ENCODE measurements at places on chromosomes 1 and 21.

GRCh38 chr21:36419996-36420395 lies 34.8 kb downstream of the CHAF1B start:
- DNase-seq = peak; percentile 92

GRCh38 chr1:115958866-115959265 lies 17.4 kb upstream of the SLC22A15 start:
- DNase-seq = no peak

DNA sequence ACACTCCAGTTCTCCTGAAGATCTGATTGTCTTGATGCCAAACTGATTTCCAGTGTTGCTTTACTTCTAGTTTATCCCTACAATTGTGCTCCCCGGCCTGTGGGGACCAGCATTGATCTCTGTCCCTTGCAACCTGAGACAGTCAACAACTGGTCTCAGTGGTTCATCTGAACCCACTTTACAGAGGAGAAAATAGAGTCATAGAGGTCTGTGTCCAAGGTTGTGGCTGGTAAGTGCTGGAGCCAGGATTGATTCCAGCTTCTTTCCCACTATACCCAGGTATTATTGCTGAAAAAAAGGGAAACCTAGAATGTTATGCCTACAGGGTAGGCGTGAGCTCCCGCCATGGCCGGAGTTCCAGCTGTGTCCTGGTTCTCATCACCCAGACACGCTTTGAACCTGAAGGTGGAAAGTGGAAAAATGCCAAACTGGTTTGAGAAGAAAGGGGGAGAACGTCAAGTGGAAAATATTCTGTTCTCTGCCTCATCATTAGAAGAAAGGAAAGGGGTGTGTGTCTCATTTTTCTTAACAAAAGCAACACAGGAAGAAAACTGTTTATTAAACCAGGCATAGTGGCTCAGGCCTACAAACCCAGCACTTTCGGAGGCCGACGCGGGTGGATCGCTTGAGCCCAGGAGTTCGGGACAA lies 60.7 kb upstream of the ITPKB start:
- no peak for DNase-seq

- DNase-seq = no peak
Measured at GRCh38 chr1:169890761-169891538, 2.7 kb downstream of the SCYL3 start.

GRCh38 chr1:205800981-205801703 lies 11.9 kb downstream of the SLC41A1 start:
- no peak for DNase-seq

DNA sequence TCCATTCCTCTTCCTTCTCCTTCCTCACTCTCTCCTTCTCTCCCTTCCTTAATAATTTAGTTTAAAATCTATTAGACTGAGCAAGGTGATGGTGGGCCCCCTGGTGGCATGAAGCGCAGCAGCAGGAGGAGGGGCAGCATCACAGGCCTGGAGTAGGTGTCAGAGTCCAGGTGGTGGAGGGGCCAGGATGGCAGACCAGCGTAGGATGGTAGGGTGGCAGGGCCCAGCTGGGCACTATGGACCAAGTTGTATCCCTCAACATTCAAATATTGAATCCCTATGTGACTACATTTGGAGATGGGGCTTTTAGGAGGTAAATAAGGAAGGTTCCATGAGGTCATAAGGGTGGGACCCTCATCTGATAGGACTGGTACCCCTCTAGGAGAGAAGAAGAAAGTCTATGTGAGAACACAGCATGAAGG lies 61.0 kb downstream of the WDR4 start:
- DNase-seq = peak; percentile 71

DNA sequence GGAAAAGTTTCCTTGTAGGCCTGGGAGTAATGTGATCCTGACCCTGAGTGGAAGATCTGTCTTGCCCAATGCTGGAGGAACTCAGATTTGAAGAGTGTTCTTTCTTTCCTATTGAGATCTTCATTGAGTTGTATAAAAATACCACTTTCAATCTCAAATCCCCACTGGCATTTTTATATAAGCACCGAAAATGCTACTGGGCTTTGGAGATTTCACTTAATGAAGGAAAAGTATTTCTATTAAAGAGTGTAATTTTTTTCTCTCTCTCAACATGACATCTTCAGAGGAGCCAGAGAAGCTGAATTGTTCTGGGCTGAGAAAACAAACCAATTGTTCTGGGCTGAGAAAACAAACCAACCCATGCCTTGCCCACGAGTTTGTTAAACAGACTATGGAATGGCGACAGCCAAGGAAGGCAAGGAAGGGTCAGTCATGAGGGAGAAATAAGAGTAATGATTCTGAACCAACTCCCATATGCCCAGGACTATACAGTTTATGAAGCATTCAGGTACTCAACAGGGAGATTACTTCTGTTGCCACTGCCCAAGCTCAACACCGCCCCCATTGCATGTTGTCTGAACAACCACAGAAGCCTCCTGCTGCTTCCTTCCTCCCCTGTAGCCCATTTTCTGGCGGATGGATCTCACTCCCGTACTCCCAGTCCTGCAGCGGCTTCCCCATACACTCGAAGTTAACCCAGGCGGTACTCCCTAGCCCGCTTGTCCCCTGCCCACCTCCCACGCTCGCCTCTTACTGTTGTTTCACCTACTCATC lies 103.2 kb downstream of the BEND5 start:
- DNase-seq = no peak

DNA sequence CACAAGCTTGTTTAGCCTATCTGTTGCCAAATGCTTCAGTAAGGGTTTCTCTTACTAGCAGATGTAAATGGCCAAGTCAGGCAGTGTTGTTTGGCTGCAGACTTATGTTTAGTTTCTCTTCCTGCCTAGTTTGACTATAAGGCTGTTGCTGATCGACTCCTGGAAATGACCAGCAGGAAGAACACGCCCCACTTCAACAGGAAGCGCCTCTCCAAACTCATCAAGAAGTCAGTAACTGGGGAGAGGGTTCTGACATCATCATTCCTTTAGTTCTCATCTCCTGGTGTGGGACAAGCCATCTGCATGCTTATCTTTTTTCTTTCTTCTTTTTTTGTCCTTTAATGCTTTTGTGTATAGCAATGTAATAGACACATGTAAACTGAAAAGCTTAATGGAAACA lies 25.1 kb downstream of the RRP1B start:
- DNase-seq = no peak

DNA sequence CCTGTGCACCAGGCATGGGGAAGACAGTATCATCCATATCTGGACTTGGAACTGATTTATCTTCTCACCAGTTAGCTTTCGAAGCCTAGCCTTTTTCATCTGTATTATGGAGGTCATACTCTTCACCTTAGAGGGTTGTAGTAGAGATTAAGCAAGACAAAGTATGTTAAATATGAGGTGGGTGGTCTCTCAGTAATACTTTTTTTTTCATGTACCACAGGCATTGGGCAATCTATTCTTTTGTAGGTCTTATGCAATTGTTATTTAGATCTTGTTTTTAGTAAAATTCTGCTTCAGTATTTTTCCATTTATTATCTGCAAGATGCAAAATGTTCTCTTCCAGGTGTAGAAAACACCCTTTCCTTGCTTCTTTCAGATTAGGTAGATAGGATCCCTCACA lies 35.2 kb upstream of the OR2B11 start:
- DNase-seq = no peak

GRCh38 chr1:203295796-203296195 lies 9.5 kb upstream of the BTG2 start:
- no peak for DNase-seq

GRCh38 chr1:208540724-208541123 lies 296.5 kb upstream of the PLXNA2 start:
- DNase-seq = no peak

DNA sequence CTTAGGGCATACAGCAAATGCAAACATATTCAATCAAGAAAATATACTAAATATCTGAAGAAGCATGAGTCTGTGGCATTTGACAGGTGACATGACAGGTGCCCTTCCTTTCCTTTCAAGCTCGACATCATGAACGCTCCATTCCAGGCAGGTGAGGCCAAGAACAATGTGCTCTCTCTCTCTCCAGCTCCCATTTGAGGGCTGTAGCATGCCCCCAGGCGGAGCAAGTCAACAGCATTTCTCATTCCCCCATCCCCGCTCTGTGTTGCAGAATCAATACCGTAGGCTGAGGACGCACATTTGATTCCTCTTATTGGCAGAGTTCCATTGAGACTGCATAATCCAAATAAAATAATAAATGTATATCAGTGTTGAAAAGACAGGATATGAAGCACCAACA lies 24.6 kb upstream of the PLPPR4 start:
- no peak for DNase-seq

DNA sequence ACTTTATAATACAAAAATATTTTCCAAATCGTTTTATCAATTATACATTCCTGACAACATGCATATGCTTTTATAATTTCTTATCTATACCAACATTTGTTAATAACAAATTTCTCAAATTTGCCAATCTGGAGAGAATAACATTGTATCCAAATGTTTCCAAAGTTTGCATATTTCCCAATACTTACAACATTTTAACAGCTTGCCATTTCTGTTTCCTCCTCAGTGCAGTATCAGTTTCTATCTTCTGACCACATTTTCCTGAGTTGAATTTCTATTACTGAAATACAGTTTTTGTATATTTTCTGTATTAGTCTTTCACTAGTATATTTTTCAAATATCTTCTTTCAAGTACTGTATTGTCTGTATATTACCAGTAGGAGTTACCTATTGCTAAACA lies 1594.3 kb downstream of the PLA2G4A start:
- DNase-seq = no peak

- DNase-seq = no peak
Measured at GRCh38 chr1:101435831-101436511, 199.2 kb downstream of the S1PR1 start.

- DNase-seq = no peak
Measured at GRCh38 chr1:32247452-32247851, 430 bp downstream of the FAM167B start.

- DNase-seq = no peak
Measured at GRCh38 chr1:52567943-52568342, 15.1 kb upstream of the TUT4 start.

- no peak for DNase-seq
Measured at GRCh38 chr1:202355944-202356553, 7.5 kb downstream of the PPP1R12B start.

DNA sequence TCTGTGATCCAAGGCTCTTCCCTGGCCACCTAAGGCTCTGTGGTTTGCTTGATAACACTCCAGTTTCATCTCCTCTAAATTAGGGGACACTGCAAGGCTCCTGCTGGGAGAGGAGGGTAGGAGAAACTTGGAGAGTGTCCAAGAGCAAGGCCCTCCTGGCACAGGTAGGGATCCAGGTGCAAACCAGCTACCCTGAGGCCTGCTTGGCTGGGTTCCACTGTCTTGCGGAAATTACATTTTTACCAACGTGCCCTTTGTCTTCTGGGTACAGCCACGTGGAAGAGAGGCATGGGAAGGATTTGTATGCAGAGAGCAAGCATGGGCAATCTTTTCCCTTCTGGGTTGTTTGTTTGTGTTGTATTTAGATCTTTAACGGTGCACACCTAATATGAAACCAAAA lies 132.5 kb downstream of the PRDM2 start:
- DNase-seq = peak; percentile 40

DNA sequence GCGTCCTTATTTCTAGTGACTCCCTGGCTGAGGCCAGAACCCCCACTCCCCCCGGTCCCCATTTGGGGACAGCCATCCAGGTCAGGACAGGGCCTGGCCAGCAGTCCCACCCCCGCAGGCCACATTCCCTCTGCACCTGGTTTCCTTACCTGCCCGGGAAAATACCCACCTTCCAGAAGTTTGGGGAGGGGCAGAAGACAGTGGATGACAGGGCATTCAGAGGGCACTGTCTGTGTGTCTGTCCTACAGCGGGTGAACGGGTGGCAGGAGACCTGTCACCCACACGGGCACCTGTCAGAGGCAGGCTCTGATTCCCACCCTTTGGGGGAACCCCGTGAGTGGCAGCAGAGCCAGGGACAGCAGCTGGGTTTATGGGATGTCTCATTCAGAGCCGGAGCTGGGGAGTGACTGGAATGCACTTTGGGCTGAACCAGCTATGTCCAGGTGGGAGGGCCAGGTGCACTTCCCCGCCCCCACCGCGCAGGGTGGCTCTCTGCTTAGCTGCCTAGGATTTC lies 2.0 kb downstream of the ARHGEF16 start:
- no peak for DNase-seq

- no peak for DNase-seq
Measured at GRCh38 chr1:197620714-197621163, 154.5 kb downstream of the DENND1B start.

GRCh38 chr1:8746554-8746953 lies 70.9 kb downstream of the RERE start:
- DNase-seq = no peak

DNA sequence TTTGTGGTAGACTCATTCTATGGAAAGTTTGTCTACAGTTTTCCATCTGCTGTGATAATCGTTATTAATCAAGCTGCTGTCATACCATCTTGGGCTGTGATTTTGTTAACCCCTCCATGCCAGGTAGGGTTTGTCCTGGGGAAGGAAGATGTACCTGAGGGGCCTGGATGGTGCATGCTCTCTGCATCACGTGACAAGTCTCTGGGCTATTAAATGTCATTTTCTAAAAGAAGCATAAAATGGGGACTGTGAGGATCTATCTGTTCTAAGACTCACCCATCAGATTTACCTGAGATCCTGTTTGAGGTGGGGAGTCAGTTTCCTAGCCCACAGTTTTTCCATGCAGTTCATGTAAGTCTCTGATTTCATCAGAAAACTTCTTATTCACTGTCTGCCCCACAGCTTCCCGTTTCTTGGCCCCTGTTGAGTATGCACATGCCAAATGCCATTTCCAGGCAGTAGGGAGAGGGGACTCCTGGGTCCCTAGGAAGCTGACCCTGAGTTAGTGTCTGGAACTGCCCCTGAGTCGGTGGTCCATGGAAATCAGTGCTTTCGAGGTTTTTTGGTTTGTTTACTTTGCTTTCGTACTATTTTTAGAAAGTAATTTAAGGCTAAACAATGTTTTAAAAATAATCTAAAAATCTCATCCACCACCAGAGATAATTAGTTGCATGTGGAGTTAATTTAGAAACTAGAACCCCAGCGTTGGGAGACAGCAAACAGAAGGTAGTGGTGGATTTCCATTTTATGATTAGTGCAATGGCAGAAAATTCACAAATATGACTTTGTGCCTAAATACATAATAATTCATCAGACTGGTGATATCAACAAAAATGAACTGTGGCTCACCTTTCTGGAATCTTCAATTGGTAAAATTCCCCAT lies 46.7 kb downstream of the ZBTB18 start:
- no peak for DNase-seq

DNA sequence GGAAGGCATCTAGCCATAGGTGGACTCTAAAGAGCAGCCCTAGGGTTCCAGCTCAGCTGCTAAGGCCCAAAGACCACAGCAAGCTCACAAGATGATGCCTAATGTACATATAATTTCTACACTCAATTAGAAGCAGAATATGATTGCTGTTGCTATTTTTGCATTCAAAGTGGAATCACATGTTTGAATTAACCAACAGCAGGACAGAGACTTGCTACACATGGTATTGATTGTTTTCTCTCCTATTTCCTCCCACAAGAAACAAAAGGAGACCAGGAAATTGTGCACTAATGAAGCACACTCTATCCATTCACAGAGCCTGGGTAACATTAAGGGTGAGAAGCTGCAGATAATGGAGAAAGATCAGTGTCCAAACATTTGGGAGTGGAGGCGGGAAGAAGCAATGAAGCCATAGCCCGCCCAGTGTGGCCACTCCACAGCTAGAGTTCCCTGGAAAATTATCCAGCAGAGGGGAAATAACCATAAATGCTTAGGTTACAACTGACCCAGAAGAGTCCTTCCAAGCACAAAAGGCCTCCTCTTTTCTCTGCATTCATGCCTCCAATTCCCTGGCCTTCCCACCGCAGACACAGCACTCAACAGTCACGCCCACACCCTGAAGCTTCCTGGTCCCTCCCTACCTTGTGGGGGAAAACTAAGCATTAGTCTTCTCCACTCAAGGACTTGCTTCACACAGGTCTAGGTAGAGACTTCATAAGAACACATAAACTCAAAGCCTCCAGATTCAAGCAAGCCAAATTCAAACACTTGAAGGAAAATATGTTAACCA lies 7.5 kb downstream of the CNN3 start:
- no peak for DNase-seq

All from right atrium auricular region (tissue), 2 donors.